ENCODE measurements at places on chromosomes 6 and 20.

- DNase-seq = no peak
These were observed 30.8 kb downstream of the NHSL1 start for GRCh38 chr6:138468320-138469015.

GRCh38 chr6:131305037-131305850 lies 170.0 kb downstream of the AKAP7 start:
- DNase-seq = no peak

DNA sequence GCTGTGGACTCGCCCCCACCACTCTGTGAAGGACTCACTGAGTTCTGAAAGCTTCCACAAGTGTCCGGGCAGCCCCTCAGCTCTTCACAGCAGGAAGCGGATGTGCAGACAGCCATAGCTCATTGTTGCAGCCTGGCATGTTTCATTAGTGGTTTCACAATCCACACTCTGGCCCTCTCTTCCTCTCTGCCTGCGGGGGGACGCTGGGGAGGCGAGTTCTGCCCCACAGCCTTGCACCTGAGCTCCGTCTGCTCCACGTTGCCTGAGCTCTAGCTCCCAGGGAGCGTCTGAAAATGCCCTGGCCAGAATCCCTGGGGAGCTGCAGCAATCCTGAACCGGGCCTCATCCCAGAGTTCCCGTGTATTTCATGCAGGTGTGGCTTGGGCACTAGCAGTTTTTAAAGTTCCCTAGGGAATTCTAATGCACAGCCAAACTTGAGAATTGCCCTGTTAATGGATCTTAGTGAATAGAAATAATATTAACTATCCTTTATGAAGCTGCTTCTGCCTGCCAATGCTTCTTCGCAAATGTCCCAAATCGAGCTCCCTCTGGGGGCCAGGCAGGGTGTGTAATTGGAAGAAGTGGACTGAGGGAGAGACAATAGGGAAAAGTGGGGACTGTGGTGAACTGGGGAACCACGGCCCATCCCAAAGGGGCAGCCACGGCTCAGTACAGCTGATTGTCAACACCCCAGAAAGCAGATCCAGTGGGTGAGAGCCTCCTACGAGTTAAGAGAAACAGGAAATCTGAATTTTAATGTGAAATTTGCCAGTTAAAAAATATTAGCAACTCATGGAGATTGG lies 51.5 kb downstream of the CTCFL start:
- no peak for DNase-seq

DNA sequence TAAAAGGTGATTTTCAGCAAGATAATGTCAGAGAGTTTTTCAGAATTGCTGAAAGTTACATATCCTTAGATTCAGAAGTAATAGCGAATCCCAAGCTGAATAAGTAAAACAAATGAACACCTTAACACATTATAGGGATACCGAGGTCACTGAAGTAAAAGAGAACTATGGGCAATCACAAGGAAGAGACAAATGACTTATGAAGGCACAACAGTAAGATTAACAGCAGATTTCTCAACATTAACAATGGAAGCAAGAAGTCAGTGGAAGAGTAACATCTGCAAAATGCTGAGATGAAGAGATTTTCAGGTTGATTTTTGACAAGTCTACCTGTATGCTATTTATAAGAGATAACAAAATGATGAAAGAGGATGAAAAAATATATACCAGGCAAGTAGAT lies 86.1 kb upstream of the EZR start:
- DNase-seq = no peak

GRCh38 chr6:83226517-83226916 lies 33.4 kb downstream of the RWDD2A start:
- no peak for DNase-seq

DNA sequence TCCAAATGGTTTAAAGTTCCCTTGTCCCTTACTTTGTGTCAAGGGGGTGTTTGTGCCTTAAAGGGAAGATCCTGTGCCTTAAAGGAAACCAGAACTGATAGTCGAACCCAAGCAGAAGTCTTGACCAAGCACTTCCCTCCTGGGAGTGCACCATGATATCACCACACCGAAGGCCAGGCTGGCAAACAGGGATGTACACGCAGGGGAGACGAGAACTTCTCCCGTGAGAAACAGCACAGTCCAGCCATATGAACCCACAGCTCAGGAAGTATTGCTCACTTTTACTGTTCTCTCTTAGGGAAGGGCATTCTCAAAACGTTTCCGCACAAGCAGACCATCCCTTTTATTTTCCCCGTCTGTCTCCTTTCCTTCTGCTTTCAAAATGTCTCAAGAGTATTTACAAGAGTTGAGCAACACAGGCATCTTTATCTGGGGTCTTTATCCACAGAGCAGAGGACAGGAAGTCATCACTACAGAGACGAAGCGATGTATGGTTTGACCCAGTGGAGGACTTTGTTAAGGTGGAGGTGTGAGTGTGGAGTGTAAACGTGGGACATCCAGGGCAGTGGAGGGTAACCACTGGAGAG lies 12.8 kb upstream of the SERPINB1 start:
- DNase-seq = no peak

- no peak for DNase-seq
These were observed 34.9 kb upstream of the GTSF1L start for GRCh38 chr20:43761386-43762340.

- no peak for DNase-seq
These were observed at the start of gene PTK7 for GRCh38 chr6:43075670-43076463. TSS of gene PTK7 (plus strand) at chr6:43076314. CDS start at chr6:43076489, 175 bp downstream.

- DNase-seq = no peak
These were observed 120.9 kb upstream of the IFNGR1 start for GRCh38 chr6:137339929-137340559.

DNA sequence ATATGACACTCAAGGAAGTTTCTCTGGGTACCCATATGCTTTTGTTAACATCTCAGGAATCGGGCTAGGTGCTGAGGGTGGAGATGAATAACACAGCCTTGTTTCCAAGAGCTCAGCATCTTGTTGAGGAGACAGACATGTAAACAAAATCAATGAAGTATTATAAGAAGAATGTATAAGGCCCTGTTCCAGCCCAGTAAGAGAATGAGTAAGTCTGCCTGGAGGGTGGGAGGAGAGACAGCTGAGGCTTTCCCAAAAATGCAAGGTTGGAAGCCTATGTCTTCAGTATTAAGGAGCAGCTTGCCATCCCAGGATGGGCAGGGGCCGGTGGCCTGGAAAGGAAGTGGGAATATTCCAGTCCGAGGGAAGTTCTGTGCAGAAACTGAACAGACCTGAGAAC lies 615.3 kb upstream of the BTBD3 start:
- DNase-seq = no peak

GRCh38 chr20:47007826-47008655 lies 113.4 kb downstream of the EYA2 start:
- DNase-seq = no peak

GRCh38 chr20:42907730-42908129 lies 282.0 kb downstream of the PTPRT start:
- DNase-seq = no peak

DNA sequence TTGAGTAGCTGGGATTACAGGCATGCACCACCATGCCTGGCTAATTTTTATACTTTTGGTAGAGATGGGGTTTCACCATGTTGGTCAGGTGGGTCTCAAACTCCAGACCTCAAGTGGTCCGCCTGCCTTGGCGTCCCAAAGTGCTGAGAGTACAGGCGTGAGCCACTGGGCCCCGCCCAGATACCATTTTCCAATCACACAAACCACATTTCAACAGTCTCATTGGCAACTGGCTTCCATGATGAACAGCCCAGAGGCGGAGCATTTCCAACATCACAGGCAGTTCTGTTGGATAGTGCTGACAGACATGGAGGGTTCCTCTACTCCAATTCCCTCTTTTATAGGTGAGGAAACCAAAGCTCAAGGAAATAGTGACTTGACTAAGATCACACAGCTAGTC lies 43.9 kb upstream of the PLCB4 start:
- DNase-seq = no peak

- DNase-seq = no peak
These were observed 21.7 kb downstream of the MAP1LC3A start for GRCh38 chr20:34579979-34580940.

- no peak for DNase-seq
These were observed 6.5 kb downstream of the PIM1 start for GRCh38 chr6:37176268-37177076.

DNA sequence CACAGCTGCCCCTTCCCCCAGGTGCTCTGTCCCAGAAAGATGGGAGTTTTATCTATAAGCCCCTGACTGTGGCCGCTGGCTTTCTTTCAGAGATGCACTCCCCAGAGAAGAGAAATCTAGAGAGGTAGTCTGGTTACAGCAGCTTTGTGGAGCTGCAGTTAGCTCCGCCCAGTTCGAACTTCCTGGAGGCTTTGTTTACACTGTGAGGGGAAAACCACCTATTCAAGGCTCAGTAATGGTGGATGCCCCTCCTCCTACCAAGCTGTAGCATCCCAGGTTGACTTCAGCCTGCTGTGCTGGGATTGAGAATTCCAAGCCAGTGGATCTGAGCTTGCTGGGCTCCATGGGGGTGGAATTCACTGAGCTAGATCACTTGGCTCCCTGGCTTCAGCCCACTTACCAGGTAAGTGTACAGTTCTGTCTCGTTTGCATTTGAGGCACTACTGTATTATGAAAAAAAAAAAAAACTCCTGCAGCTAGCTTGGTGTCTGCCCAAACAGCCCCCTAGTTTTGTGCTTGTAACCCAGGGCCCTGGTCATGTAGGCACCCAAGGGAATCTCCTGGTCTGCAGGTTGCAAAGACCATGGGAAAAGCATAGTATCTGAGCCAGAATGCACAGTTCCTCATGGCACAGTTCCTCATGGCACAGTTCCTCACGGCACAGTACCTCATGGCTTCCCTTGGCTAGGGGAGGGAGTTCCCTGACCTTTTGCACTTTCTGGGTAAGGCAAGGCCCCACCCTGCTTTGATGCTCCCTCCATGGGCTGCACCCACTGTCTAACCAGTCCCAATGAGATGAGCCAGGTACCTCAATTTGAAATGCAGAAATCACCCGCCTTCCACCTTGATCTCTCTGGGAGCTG lies 275.0 kb downstream of the CENPW start:
- DNase-seq = no peak

DNA sequence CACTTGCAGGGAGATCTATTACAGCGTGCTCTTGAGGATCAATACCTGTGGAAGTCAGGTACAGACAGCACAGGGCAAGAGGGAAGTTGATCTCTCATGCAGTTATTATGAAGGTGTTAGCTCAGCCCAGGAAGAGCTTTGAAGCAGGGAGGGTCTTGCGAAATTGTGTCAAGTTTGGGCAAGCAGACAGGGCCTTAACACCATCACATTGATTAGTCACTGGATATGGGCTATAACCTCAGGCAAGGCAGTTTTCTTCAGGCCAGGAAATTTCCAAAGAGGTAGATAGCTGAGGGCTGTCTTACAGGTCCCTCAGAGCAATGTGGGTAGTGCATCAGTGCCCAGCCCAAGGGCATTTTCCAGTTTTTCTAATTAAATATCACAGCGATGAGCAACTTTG lies 643.8 kb downstream of the DHX35 start:
- no peak for DNase-seq

DNA sequence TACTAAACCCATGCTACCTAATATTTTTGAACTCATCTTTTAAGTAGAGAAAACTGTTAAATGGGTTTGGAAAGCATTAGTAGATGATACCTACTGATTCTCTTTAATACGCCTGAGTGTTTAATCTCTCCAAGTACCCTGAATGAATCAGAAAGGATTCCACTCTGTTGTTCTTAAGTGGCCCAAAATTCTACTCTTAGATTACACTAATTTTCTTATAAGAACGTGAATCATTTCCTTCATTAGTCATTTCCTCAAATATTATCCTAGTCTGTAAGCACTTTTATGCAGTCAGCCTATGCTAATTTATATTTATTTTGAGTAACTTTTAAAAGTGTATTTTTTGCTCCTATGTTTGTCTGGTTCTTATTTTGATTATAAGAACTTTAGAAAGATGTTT lies 380.0 kb downstream of the BTBD9 start:
- DNase-seq = peak; percentile 35

DNA sequence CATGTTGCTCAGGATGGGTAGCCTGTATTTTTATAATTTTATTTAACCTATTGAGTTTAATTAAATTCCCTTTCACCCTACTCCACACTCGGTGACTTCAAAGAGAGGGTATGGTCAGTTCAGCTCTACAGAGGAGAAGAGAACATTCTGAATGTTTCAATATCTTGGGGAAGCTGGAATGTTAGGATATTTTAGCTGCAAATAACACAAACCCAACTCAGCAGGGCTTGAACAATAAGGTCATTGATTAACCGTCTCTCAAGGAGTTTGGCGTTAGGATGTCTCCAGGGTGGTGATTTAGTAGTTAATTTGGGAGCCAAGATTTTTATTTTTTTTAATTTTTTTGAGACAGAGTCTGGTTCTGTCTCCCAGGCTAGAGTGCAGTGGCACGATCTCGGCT lies 143.6 kb upstream of the SALL4 start:
- no peak for DNase-seq

DNA sequence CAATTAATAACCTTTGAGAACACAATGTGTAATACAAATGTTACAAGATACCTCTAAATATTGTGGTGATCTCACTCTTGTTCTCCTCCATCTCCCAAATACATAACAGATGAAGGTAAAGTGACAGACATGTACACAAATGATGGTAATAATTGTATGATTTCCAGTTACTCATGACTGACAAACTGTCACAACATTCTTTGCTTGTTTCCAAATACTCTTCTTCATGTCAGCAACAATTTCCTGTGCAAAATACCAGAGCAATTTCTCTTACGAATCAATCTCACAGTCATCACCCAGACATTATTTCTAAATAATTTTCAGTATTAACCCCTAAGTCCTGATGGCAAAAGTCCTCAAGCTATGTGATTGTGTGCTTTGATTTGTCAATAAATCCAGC lies 92.9 kb downstream of the RPS12 start:
- DNase-seq = no peak

GRCh38 chr20:363319-364078 lies 16.6 kb downstream of the NRSN2 start:
- no peak for DNase-seq

DNA sequence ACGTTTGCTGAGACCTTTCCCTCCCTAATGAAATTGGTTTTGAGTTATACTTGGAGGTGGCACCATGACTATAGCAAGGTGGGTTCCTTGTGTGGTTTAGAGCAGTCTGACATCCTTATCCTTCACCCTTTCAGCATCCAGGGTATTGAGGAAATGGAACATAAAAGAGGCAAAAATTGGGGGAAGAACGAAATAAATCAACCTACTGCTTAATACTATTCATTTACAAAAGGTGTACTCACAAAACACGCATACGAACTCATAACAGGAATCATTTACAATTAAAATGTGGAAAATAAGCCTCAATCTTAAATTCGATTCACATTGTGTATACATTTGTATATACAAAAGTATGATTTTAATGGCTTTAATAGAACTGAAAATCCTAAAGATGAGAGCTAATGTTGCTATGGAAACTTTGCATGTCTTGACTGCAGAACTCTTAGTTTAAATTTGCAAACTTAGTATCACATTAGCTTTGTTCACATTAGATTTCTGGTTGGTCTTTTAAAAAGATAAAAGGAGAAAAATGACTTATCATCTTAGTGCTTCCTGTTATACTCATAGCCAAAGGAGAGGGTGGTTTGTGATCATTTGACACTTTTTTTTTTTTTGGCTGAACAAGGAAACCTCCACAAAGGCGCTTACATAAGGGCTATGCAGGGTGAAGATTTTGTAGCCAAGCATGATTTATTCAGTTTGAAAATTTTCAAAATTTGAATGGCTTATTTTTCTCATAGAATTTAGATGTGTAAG lies 76.1 kb upstream of the ATXN1 start:
- DNase-seq = no peak

All from HFF-Myc (cell line).